ENCODE measurements at places on chromosomes 16 and 17. TPM values are rescaled to one million over a fixed set of nuclear protein-coding genes. Genes with fewer than 3 reads are reported as not detected.

Gene PKMYT1
- total RNA-seq: 5.9 TPM

Gene CPHXL2
- not detected for total RNA-seq

Gene ASGR1
- 12.5 TPM for total RNA-seq

Gene DPEP3
- not detected for total RNA-seq

Gene SLC46A1
- total RNA-seq: 22.8 TPM

Gene LPO
- not detected for total RNA-seq

Gene ARL4D
- 43.8 TPM for total RNA-seq

Gene OSGIN1
- not detected for total RNA-seq

Gene VMO1
- not detected for total RNA-seq

Gene GPR142
- total RNA-seq: not detected

Gene CCL17
- total RNA-seq: not detected

Gene SPNS2
- 16.3 TPM for total RNA-seq

Gene G6PC1
- total RNA-seq: not detected

Gene WNT9B
- total RNA-seq: not detected

Gene HOXB2
- not detected for total RNA-seq

Gene ARL6IP1
- total RNA-seq: 375 TPM

Gene CDRT15L2
- total RNA-seq: not detected

Gene HAGH
- 59.5 TPM for total RNA-seq

Gene BMERB1
- 108 TPM for total RNA-seq

All from parietal lobe (tissue), 2 donors.